ENCODE measurements at places on chromosomes 3 and 15.

DNA sequence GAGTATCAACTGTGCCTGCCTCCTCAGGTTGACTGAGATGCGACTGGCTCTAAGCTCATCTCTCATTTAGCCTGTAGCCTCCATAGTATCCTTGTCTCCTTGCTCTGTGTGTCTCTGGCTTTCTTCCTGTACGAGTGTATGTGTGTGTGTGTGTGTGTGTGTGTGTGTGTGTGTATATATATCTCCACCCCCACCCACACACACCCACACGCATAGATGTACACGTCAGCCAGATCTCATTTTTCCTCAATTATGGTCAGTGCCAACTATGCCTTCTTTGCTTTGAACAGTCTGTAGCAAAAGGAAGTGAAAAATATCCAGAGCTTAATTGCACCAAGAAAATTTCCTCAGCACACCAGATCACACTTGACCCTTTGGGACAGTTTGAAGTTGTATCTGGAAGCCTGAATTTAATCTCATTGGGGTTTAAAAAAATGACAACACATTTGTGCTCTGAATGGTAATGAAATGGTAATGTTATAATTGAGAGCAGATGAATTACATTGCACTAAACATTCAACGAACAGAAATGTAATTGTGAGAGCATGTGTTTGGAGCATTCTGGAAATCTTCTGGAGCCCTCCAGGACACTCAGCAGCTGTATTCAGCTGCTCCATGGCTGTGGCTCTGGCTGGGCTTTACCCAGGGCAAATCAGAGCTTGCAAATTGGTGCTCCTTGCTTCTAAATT is 63.6 kb downstream of the RYR3 start:
- no peak for DNase-seq

- no peak for DNase-seq
These were observed 1.3 kb upstream of the AP3B2 start for GRCh38 chr15:82710926-82711490.

DNA sequence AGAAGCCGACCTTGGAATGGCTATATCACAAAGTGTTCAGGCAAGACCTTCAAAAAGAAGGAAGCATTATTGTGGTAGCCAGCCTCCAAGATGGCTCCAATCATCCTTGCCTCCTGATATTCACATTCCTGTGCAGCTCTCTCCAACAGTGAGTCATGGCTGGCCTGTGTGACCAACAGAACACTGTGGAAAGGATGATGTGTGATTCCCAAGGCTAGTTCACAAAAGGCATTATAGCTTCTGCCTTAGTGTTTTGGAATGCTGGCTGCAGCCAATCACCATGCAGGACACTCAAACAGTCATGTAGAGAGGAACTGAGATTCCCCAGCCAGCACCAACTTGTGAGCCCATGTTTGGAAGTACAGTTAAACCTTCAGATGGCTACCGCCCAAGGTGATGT is 102.6 kb downstream of the EFL1 start:
- peak; percentile 98 for DNase-seq

GRCh38 chr15:62119227-62119864 is 45.7 kb downstream of the C2CD4B start:
- peak; percentile 96 for DNase-seq

Data from kidney tubule cell (primary cell).